ENCODE measurements at places on chromosomes 11 and 22.

DNA sequence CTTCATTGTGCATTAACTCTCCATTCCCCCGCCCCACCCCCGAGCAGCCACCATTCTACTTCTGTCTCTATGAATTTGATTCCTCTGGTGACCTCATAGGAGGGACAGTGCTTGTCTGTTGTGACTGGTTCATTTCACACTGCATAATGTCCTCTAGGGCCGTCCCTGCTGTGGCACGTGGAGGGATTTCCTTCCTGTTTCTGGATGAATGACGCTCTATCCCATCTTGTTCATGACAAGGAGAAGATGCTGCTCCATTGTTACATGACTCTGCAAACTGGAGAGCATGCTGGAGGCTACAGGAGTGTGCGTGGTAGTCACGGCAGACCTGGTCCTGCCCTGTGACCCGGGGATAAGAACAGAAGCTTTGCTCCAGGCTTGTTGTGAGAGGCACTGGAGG is 61.3 kb downstream of the RTL6 start:
- DNase-seq: no peak

- DNase-seq: no peak
Observed at GRCh38 chr11:59069087-59069486, 17.0 kb upstream of the GLYATL1B start.

GRCh38 chr22:41092847-41093411 is 537 bp downstream of the EP300 start:
- peak; percentile 11 for DNase-seq

- DNase-seq: no peak
Observed at GRCh38 chr22:26565889-26566288, 24.0 kb downstream of the TPST2 start.

DNA sequence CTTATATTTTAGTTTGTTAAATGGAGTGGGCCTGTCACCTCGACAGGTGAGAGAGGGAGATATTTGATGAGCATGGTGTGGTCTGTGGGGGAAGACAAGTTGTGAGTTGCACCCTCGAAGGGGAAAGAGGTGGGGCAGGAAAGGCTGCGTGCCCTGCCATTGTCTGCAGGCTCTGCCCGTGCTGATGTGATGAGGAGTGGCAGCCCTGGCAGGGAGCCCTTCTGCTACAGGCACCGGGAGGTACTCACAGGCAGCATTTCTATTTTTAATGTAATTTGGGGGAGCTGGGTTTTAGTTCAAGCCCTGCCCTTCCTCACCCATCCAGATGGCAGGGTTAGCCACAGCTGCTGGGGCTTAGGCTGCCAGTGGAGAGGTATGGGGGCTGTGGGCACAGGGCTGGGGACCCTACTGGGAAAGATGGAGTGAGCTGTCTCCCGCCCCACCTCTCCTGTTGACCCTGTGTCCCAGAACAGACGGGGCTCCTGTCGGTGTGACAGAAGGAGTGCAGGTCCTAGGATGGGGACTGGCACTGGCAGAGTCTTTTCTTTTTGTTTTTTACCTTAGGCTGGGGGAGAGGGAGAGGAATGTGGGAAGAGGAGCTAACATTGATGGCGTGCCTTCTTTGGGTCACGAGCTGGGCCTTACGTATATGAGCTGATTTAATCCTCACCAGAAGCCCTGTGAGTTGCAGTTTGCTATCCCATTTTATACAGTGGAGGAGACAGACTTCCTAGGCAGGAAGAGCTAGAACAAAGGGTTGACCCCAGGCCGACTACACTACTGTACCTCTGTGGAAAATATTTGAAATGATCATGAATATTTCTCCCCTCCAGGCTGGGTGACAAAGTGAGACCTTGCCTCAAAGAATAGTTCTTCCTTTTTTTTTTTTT is 51.6 kb downstream of the CEP164 start:
- no peak for DNase-seq

DNA sequence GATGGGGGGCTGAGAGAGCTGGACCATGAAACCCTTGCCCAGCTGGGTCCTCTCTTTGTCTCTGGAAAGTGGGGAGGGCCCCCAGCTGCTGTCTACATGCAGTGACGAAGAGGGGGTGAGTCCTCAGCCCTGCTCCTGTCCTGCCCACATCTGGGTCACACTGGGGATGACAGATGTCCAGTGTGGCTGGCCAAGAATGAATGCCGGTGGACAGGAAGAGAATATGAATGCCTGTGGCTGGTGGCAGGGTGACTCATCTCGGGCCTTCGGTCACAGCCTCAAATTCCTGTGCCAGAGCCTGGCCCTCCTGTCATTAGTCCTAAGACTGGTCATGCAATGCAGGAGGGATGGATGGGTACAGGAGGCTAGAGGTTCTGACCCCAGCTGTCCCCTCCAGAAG is 2.2 kb upstream of the PNPLA3 start:
- no peak for DNase-seq

- no peak for DNase-seq
Observed at GRCh38 chr11:63882555-63883242, 34.3 kb downstream of the RCOR2 start.

DNA sequence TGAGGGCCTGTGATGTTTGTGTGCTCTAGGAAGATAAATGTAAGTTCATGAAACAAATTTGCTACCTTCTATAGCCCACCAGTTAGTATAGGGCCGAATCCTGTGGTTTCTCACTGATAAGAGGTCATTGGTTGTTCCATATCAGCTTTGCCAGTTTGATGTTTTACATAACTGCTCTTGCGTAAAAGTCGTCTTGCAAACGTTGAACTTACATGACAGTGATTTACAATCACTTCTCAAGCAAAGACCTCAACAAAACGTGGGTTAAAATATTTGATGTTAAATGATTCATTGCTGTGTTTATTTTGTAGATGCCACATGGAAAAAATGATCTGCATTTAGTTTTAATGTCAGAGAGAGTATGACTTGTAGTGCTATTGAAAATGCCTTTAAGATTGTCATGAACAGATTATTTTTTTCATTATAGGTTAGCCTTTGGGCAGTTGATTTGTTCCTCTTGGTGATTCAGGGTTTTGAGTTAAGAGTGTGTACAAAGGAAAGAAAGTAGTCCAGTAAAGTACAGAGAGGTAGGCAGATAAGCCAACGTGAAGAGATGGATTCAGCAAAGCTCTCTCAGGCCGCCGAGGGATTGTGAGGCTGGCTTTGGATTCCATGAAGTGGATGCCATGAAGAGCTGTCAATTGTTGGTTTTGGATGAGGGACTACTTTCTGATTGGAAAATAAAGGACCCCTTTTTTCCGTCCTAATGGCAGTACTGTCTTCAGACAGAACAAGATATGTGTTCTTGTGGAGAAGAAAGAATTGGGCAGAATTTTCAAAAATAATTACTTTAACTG is 2.6 kb downstream of the EWSR1 start:
- no peak for DNase-seq

DNA sequence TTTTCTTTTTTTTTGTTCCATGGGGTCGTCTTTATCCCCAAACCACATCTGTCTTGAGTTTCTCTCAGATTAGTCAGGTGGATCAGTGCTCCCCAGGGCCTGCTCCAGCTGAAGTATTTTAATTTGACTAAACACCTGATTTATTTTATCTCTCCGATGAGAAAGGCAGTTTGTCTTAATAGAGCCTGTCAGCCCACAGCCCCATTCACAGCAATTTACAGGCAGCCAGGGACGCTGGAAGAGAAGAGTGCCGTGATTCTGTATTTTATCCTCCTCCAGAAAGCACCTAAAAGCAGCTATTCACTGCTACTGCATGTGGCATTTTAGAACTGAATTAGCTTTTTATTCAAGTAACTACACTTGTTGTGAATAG is 164.5 kb downstream of the SOX6 start:
- DNase-seq: no peak

- no peak for DNase-seq
Observed at GRCh38 chr22:40635940-40636379, 559 bp downstream of the MRTFA start.

- no peak for DNase-seq
Observed at GRCh38 chr11:123132881-123133280, 62.2 kb downstream of the CLMP start.

GRCh38 chr11:123487157-123487744 is 57.2 kb downstream of the GRAMD1B start:
- no peak for DNase-seq

- DNase-seq: no peak
Observed at GRCh38 chr22:20663137-20663828, 110.6 kb upstream of the SERPIND1 start.

DNA sequence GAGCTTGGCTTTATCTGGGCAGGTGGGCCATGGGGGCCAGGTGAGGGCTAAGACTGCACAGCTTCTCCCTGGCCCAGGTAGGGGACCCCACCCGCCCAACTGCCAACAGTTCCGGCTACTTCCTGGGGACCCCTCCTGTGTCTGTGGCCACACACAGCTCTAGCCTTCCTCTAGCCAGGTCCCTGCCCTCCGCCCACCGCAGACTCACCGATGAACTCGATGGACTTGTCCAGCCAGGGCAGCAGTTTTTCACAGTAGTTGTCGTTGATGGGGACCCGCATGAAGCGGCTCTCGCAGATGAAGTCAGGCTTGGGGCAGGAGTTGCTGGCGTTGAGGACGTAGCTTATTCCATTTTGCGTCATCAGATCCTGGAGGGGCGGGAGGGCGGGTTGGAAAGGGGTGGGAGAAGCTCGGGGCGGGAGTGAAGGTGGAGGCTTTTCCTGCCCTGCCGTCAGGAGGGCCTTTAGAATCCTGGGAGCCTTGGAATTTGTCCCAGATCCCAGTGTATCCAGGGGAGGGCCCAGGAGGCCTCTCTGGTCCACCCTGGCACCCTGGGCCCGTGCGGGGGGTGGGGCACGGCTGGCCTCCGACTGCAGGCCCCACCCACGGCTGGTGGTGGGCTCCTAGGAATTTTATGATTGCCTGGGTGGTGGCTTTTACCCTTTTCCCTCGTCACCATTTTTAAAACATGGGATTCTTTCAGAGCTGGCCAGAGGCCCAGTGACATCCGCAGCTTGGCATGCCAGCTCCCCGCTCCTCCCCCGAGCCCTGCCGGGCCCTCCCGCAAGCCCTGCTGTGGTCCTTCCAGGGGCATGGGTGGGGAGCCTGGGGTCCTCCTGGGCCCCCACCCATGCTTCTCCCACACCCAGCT is 13.9 kb downstream of the DUSP8 start:
- DNase-seq: no peak

GRCh38 chr11:112760396-112761059 is 200.7 kb upstream of the NCAM1 start:
- no peak for DNase-seq

DNA sequence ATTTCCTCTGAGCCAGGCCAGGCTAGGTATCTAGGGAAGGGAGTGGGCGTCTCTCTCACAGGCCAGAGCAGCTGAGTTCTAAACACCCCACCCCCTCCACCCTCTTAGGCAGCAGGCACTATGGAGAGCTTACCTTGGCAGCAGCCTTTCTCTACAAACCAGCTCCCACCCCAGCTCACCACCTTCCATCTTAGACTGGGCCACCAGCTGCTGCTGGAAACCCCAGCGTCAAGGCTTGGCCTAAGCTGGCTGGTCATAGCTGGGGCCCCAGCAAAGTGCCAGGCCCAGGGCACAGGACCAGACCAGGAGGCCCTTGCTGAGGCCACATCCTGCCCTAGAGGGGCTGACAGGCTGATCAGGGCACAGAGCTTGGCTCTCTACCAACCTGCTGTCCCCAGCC is 20.2 kb downstream of the SLC22A12 start:
- no peak for DNase-seq

- no peak for DNase-seq
Observed at GRCh38 chr22:45628515-45628914, 43.1 kb upstream of the ATXN10 start.

- no peak for DNase-seq
Observed at GRCh38 chr11:115168686-115169085, 335.5 kb downstream of the CADM1 start.

- DNase-seq: peak; percentile 19
Observed at GRCh38 chr11:61281581-61282250, 13.4 kb downstream of the VWCE start.

DNA sequence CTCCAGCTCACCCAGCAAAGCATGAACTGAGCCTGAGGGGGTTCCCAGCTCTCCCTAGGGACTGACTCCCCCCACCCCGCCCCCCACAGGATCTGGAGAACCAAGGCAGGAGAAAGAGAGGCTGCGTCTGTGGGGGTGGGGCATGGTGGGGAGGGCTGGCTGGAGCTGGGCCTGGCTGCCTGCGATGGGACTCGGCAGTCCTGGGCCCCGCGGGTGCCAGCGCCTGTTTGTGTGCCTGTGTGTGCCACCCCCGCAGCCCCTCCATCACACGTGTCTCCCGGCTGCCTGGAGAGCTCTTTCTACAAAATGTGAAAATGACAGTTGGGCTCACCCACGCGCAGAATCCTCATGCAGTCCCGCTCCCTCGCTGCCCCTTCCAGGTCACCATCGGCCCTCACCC is 46.8 kb downstream of the CACNA1I start:
- no peak for DNase-seq

DNA sequence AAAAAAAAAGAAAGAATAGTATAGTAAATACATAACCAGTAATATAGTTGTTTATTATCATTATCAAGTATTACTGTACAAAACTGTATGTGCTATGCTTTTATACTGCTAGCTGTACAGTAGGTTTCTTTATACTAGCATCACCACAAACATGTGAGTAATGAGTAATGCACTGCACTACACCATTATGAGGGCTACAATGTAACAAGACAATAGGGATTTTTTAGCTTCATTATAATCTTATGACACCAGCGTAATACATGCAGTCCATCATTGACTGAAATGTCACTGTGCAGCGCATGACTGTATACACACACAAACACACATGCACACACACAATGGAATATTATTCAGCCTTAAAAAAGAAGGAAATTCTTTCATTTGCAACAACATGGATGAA is 111.5 kb upstream of the ZBED5 start:
- no peak for DNase-seq

DNA sequence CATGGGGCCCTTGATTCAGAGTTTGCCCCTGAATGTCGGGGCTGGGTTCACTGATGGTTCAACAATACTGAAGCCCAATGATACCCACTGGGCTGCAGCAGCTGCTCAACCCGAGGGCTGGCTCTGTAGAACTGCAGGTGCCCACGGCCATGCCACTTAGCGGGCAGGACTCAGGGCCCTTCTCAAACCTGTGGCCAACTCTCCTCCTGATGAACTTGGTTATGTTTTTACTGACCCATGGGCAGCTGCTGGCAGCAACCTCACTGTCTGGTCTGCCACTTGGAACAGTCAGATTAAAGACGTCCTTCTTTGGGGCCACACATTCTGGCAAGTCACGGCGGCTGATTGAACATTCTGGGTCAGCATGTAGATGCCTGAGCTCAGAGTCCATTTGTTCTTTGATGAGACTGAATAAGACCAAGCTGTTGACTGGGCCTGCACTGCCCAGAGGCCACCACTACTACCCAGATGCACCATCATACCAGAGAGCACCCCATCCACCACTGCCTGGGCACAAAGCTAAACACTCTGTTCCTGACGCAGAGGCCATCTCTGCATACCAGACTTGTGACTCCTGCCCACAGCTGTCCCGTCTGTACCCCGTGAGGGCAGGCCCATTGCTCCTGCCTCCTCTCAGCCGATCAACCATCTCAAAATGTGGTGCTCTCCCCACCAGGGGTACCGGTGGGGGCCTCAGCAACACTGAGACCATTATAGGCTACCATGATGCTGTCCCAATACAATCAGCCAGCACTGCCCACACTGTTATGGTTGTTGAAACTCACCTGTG is 67.8 kb downstream of the SHANK2 start:
- DNase-seq: no peak

DNA sequence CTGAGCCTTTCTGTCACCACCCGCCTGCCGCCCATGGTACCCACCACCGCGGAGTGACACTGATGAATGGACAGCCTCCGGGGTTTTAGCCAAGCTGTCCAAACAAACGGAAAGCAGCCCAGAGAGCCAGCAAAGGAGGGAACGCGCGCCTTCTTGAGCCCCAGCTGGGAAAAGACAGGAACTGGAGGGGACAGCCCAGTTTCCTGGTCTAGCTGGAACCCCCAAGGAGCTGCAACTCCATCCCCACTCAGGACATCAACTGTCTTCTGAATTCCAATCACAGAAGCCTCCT is 33.7 kb downstream of the SHISAL1 start:
- no peak for DNase-seq

- no peak for DNase-seq
Observed at GRCh38 chr11:46537121-46537520, 56.7 kb downstream of the AMBRA1 start.
